Effector CD4-positive, alpha-beta T cell (primary cell): ENCODE measurements at places on chromosomes 1 and 21.

GRCh38 chr1:30471307-30471706 lies 252.1 kb downstream of the MATN1 start:
- DNase-seq = no peak

DNA sequence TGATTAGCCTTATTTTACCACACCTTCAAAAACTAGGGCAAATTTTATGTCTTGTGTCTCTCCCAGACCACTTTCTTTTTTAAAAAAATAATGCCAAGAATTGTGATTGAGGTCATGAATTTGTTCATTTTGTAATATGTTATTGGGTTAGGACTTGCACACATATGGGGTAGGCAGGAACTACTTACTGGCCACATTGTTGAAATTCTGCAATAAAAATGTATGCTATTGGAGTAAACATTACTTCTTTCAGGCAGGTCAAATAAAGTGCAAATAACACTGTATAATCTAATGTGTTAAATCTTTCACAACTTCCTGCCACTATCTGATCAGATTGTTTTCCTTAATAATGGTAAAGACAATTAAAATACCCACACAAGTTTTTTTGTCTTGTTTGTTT lies 166.6 kb upstream of the COL11A1 start:
- DNase-seq = no peak

DNA sequence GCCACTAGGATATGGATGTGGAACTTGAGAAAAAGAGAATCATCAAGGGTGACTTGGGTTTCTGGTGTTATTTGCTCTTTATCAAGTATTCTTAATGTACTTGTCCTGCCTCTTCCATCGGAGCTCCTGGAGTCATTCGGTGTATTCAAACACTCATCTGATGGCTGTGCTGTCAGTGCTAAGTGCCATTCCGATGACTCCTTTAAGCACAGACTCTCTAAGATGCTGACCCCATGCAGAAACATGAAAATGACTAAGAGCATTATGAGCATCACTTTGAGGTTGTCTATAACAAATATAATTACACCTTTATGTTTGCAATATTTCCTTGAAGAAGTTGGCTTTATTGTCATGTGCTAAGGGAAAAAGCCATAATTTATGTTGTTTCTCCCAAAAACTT lies 11.3 kb upstream of the RPL5 start:
- DNase-seq = no peak

DNA sequence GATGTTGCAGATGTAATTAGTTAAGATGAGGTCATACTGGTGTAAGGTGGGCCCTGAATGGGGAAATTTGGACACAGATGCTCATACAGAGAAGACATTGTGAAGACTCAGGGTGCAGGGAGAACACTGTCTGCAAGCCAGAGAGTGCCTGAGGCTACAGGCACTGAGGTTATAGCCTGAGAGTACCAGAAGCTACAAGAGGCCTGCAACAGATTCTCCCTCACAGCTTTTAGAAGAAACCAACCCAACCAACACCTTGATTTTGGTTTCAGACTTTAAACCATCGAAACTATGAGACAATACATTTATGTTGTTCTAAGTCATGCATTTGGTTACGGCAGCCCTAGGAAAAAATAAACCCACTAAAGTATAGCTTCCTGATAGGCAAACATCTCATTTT lies 321.7 kb upstream of the USP25 start:
- no peak for DNase-seq

GRCh38 chr1:6028042-6028850 lies 17.4 kb upstream of the KCNAB2 start:
- DNase-seq = peak; percentile 50

GRCh38 chr1:245776139-245776538 lies 621.4 kb downstream of the KIF26B start:
- no peak for DNase-seq

DNA sequence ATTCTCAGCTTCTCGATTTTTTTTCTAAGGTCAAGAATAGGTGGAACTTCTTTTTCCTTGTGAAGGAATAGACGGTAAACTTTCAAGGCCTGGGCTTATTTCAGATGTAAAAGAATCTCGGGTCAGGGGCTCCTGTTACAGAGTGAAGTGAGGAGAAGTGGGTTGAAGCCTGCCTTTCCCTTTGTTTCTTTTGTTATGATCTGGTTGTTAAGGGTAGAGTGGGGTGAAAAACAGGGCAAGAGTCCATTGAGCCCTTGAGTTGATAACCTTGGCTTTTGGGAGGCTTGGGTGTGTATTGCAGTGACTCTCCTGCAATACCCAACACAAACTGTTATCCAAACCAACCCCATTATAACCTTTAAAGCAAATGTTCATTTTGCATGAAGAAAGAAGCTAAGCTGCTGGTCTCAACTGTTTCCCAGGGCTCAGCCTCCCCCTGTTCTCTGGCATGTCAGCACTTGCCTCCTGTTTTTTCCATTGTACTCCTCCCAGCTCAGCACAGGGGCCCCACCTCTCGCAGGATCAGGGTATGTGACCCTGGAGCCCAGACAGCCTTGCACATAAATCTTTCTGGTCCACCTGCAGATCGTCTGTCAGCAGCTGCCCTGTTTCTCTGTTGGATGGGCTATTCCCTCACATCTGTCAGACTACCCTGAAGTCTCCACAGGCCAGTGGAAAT lies 102.4 kb downstream of the CACHD1 start:
- DNase-seq = no peak

DNA sequence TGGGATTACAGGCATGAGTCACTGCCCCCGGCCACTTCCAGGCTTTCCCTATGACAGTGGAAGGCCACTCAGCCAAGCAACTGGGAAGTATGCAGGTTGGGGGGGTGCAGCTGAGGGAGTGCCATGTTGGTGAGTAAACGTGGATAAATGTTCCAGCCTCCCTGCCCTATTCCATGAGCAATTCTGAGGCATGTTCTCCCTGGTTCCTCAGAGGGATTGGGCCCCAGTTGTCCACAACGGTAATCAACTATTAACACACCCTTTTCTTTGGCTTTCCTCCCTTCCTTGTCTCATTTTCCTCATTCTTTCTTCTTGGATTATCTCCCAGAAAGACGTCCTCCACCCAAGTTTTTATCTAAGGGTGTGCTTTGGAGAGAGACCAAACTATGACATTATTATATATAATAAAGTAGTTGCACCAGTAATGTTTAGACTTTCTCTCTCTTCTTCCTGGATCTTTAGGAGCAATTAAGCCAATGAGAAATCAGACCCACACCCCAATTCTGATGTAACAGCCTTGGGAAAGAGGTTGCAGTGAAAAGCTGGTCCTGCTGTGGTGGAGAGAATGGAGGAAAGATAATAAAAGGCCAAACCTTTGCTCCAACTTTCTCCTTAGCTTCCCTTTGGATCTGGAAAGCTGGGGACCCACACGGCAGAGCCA lies 6.8 kb upstream of the SLAMF9 start:
- no peak for DNase-seq

GRCh38 chr1:215544566-215544965 lies 22.5 kb upstream of the KCTD3 start:
- no peak for DNase-seq

GRCh38 chr1:182588500-182589396 lies at the start of gene RNASEL:
Gene RNASEL, minus strand, starts transcription at chr1:182589256. Its CDS starts 2,450 bp downstream, at chr1:182586806.
- DNase-seq = peak; percentile 37

DNA sequence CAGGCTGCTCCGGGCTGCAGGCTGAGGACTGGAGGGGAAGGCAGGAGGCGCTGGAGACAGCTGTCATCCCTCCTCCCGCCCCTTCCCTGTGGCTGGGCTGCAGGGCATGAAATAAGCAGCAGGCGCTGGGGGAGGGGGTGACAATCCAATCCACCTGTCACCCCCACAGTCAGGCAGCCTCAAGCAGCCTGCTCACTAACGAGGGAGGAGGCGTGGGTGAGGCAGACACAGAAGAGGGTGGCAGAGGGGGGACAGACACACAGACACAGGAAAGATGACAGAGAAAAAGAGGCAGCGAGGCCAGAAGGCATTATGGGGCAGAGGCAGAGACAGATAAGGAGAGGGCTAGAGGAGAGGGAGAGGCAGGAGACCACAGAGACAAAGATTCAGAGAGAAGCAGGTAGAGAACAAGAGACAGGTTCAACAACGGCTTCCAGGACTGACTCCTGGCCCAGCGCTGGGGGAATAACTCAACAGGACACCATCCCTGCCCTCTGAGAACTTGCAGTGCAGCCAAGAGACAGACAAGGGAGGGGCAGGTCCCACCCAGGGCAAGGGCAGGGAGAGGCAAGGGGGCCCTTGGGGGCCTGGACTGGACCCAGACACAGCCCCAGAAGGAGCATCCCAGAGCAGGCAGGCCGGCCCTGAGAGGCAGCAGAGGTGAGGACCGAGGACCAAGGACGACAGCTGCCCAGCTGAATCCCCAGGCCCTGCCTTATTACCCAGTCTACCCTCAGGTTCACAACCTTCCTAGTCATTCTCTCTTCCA lies 11.2 kb downstream of the MEF2D start:
- peak; percentile 27 for DNase-seq

GRCh38 chr1:87335175-87335884 lies 6.7 kb downstream of the LMO4 start:
- DNase-seq = peak; percentile 41

DNA sequence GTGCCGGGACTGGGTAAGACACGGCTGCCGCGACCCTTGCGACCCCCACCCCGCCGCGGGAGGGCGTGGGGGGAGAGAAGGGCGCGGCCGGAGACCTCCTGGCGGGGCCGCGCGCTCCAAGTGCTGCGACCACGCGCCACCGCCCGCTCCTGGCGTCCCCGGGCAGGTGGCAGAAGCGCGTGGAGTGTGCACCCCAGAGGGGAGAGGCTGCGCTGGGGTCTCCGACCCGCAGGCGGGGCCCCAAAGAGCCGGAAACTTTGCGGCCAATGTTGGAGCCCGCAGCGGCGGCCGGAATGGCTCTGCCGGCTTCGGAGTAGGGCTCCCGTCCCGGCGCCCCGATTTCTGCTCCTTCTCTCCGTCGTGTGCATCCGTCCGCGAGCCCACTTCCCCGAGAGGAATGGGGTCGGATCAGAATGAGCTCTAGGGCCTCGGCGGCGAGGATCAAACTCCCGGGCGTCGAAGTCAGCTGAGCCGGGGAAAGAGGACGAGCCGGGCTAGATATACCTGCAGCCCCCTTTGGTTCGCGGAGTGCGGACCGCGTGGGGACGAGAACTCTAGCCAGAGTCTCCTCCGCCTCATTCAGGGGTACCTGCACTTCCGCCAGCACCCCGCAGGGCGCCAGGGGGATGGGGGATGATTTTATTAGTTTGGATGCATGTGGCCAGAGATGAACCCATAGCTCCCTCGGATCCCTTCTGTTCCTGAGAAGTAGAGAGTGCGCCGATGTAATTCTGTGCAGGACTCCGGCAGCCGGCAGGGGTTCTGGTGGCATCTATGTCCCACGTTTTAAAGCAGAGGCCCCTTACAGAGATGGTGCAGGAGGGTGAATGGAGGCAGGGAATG lies 751 bp downstream of the STUM start:
- no peak for DNase-seq

GRCh38 chr1:159922511-159923202 lies 2.6 kb downstream of the TAGLN2 start:
- no peak for DNase-seq

- DNase-seq = peak; percentile 43
These were observed 5.1 kb upstream of the LAMTOR5 start for GRCh38 chr1:110412576-110412975.
